ENCODE measurements at places on chromosomes 3 and 15.

- no peak for DNase-seq
Measured at GRCh38 chr3:111782943-111783342, 76.1 kb upstream of the PHLDB2 start.

DNA sequence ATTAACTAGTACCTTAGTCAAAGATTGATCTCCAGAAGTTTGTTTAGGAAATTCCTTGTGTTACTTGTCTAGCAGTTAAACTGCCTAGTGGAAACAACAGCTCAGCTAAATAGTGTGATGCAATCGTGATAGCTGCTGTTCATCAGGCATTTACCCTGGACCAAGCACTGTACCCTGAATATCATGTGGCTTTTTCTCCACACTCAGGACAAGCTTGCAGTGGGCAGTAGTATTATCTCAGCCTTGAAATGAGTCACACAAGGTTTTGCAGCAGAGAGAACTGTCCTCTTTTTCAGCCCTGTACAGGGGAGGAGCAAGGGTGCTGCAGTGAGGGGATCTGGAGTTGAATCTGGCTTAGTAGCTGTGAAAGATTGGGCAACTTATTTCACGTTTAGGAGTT, 208.4 kb downstream of the TP63 start:
- no peak for DNase-seq

DNA sequence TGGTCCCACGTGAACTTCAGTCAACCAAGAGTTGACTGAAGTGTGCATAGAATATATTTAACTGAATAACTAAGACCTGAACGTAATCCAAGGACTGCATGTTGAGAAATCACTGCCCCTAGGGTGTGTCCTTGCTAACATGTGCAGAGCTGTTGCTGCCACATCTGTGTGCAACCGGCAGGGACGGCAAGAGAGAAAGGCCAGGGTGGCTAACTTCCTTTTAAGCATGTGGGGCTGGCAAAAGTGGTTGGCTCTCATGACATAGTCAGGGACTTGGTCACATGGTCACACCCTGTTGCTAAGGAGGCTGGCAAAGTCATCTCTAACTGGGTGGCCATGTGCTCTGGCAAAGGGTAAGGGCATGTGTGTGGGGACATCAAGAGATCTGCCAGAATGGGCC, 52.4 kb downstream of the GASK1A start:
- no peak for DNase-seq

DNA sequence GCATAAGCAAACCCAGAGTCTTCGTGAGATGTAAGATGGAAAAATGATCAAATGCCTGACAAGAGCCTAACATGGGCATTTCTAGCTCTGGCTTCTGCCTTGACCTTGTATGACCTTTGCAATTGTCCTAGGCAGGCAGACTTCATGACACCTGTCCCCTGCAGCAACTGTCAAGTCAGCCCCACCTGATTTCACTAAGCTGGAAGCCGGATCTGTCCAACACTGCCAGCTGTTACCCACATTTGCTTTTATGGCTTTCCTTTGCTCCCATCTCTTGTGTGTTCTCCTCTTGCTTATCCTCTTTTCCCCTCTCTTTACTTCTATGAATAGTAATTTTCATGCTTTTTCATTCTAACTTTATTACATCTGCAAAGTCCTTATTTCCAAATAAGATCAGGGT, 48.5 kb upstream of the TNIK start:
- DNase-seq, result no peak

- no peak for DNase-seq
Measured at GRCh38 chr3:138492980-138493675, 58.7 kb downstream of the ESYT3 start.

DNA sequence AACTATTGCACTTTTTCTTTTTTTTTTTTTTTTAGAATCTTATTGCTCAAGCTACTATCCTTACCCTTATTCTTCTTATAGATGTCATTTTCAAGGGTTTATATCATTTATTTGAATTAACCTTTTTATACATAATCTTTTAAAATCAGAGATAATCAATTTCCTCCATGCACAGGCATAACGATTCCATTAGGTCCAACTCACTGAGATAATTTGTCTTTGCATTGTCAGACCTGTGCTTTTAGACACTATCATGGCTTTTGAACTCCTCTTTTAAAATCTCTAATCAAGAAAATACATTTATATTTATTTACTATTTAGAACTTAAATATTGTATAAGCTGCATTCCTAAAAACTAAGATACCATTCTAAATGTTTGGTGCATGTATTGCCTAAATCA, 1454.9 kb downstream of the ZPLD1 start:
- DNase-seq, result no peak

- no peak for DNase-seq
Measured at GRCh38 chr3:120144267-120144666, 50.0 kb upstream of the GSK3B start.

- no peak for DNase-seq
Measured at GRCh38 chr3:66490984-66491383, 9.8 kb downstream of the LRIG1 start.

DNA sequence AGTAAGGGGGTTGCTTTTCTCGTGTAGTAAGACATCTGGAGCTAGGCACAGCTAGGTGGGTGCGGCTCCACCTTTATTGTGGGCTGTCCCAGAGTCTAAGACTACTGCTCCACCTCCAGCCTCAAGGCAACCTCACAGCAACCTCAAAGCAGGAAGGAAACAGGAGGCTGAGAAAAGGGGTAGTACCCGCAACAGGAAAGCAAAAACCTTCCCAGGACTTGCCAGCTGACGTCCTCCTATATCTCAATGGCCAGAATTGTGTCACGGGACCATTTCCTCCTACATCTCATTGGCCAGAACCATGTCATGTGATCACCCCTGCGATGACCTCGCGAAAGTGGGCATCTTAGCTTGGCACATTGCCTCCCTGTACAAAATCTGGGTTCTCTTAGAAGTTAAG, 4.3 kb upstream of the GPR160 start:
- no peak for DNase-seq

- DNase-seq, result no peak
Measured at GRCh38 chr3:177760803-177761202, 563.5 kb upstream of the TBL1XR1 start.

- peak; percentile 9 for DNase-seq
Measured at GRCh38 chr3:149717391-149718056, 34.8 kb downstream of the COMMD2 start.

DNA sequence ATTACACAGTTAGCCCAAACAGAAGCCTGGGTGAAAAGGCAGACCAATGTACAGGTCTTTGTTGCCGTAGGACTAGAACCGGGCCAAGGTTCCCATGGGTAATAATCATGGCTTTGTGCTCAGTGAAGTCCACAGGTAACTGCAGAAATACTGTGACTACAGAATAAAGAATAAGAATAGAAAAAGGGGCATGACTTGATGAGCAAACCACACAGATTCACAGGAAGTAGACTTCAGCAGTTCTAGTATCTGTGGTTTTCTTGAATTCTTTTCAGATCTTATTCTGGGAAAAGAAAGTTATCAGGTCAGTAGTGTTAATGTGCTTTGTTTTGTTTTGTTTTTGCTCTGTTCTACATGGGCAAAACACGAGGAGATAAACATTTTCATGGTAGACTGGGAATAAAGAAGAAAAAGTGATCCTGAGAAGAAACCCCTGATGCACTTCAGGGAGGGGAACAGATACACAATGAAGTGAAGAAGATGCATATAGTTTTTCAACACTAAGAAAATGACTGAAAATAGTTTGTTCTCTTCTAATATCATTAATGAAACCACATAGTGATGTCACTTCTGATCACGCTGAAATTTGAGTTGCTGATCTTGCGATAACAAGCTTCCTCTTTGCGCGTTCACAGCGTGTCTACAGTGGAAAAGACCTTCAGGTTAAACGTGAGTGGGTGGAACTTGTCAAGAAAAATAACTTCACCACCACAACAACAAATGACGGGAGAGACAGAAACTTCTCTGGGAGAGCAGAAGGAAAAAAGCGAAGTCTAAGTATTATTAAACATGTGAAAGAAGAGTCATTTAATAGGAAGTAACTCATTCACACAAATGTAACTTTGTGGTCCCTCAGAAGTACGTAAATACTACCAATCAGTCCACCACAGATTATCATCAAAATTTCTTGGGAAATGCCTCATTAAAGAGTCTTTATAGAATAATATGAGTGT, 315.8 kb upstream of the SATB1 start:
- DNase-seq, result no peak

DNA sequence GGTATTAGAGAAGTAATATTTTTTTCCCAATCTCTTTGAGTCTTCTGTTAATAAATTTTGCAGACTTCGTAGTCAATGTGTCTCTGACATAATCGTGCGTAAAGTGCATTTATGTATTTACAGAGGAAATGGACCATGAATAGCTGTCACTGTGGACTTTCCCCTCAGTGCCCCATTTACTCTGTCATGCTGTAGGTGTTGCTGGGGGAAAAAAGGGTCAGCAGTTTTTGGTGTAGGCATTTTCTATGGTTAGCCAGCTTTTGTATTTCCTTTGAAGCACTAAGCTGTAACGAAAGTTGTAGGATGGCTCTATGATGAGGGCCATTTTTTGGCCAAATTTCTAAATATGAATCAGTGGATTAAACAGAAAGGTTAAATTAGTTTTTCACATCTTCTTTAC, 598.4 kb downstream of the FGF12 start:
- no peak for DNase-seq

DNA sequence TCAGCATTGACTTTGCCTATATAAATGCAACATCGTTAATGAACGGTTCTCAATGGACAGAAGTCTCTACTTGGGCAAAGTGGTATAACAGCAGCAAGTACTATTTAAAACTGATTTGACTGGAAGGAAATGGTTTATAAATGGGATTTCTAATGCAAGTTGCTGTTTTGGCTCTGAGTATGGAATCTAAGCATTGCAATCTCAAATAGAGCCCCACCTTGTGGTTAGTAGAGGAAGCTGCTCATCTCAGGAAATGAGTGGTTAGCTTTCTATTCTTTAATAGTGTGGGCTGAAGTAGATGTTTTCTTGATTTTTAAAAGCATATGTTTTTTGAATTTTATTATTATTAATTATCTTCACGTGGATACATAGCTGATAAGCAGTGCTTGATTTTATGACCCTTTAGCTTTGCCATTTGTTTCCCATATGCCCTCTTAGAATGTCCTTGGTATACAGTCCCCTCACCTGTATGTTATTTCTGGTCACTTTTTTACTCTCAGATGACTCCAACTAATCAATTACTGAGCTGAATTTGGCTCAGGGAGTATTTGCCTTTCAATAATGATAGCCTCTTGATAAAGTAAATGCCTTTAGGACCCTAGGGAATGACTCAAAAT, 67.1 kb downstream of the OXSM start:
- DNase-seq, result no peak

DNA sequence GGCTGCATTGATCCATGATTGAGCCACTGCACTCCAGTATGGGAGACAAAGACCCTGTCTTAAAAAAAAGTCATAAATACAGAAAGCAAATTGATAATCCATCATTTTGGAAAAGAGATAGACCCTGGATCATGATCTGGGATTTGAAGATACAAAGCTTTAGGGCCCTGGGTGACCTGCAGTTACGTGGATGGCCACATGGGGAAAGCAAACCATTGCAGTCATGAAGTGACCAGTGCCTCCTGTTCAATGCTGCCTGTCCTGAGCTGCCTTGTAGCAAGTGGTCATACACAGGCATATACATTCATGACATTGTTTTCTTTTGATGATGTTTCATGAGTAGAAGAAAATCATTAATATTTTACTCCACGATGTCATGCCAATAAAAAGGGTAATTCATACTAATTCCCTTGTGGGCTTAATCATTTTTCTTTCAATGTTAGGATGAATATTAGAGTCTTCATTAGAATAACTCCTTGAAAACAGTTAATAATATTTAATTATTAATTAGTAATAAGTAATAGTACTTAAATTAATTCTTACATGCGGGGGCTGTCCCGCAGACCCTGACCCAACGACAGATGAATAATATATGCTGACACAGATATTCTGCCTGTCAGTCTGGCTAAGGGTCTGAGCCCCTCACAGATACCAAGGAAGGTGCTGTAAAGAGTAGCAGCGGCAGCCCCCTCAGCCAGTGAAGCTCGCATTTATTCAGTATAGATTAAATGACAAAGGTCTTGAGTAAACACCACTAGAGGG, 109.0 kb upstream of the UNC13C start:
- DNase-seq, result no peak

GRCh38 chr15:78508272-78508671, 895 bp downstream of the HYKK start:
- DNase-seq, result no peak

All from stimulated activated CD4-positive, alpha-beta T cell treated with anti-CD3 and anti-CD28 coated beads, Interleukin-1b, Interleukin-23, amount 100 ng/mL, for 24 hours (primary cell).